T47D (cell line): ENCODE measurements at places on chromosomes 13 and 19.

GRCh38 chr13:40980461-40980860, 38.7 kb downstream of the ELF1 start:
- DNase-seq, result no peak

GRCh38 chr13:43058318-43058674, 34.9 kb downstream of the DNAJC15 start:
- no peak for DNase-seq

DNA sequence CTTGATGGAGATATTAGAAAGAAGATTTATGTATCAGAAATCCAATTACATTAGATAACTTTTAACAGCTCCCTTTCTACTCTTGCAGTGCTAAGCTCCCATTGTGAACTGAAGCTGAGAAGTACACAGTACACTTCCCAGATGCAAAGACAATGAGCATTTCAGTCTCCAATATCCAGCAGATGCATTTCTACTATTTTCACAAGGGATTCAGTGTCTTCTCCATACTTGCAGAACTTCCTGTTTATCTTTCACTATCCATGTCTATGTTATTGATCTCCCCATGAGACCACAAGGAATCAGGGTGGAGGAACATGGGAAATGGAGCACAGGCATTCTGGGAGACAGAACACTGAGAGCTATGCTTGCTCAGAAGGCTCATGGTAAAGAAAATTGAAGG, 207.5 kb downstream of the ENOX1 start:
- no peak for DNase-seq

DNA sequence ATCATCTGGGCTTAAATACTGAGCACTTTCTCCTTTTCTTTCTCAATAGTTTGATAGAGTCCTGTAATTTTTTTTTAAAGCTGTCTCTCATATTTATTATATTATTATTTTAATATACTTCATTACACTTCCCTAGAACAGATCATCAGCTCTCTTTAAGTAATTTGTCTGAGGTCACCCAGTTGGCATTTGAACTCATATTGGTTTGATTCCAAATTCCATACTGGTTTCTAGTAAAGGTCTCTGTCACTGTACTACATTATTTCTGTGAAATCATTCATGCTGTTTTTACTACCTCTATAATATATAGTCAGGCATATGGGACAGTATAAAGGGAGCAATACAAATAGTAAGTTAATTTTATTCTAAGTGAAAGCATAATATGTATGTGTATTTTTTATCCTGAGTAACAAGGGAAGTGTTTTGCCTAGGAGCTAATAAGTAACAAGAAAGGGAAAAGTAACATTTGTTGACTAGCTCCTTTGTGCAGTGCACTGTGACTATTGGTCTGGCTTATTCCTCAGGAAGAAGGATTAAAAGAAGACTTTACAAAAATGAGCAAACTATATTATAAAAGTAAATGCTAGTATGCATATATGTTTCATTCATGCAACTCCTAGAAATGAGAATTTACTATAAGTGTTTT, 14.3 kb downstream of the LPAR6 start:
- DNase-seq, result no peak

GRCh38 chr19:55626350-55626749, 2.0 kb upstream of the ZNF784 start:
- no peak for DNase-seq

- DNase-seq, result no peak
Measured at GRCh38 chr19:4210166-4210731, 19.1 kb upstream of the EBI3 start.

- DNase-seq, result no peak
Measured at GRCh38 chr13:57636816-57637215, 5.3 kb downstream of the PCDH17 start.

DNA sequence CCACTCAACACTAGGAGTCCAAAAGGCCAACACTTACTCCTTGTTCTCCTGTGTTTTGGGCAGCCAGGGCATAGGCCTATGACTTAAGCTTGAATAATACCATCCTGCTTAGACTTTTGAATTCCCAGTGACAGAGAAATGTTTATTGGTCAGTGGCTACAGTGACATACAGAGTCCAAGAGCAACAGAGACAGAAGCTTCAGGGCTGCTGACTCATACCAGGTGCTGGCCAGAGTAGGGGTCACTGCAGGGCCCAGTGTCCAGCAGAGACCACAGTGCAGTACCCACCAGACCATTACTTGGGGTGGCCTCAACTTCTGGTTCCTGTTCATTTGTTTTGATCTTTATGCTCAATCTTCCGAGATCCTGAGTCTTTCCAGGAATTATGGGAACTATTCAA, 6.0 kb upstream of the FREM2 start:
- no peak for DNase-seq

DNA sequence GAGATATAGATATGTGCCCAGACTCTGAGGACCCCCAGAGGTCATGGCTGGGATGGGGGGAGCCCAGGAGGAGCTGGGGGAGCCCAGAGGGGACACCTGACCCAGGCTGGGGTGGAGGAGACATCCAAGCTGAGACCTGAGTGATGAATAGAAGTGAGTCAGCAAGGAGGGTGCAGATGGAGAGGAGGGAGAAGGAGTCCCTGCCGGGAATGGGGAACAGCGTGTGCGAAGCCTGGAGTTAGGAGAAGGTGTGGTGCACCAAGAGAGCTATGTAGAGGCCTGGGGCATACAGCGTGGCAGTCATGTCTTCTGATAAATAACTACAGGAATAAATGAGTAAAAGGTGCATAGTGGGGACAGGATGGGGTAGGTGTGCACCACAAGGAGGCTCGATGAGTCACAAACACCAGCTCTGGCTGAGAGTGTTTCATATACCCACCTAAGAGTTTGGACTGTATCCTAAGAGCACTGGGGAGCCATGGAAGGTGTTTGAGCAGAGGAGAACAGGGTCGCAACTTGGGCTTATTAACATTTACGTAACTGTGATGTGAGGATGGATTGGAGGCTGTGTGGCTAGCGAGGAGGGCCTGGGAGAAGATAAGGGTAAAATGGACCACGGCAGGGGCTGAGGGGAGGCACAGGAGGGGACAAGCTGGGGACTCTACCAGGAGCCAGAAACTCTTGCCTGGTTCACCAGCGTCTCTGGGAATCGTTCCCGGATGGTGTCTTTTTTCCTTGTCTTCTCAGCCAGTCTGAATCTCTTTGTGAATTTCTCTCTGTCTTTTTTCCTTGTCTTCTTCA, 1.4 kb downstream of the CEACAM18 start:
- no peak for DNase-seq

- DNase-seq, result no peak
Measured at GRCh38 chr13:27097691-27098090, 73.9 kb downstream of the USP12 start.

DNA sequence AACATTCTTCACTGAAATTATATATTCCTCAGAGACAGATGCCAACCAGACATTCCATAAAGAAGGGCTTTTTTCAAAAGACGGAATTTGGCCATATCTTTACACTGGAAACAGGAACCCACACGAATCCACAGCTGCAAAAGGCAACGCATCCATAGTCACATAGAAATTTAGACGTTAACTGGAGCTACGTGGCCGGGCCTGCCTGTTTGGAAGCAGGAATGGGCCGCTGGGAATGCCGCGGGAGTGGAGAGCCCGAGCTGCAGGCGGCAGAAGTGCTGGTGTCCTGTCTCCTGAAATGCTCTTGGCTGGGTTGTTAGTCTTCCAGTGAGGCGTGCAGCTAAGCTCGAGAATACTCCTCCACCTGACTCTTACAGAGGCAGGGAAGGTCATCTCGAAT, 122.2 kb downstream of the KL start:
- no peak for DNase-seq
